ENCODE measurements at places on chromosomes 2 and 18.
A peak's percentile ranks its signal among the peaks of the same experiment; 100 is the strongest.

- no peak for DNase-seq
Measured at GRCh38 chr2:209937893-209938292, 64.5 kb upstream of the RPE start.

- DNase-seq: no peak
Measured at GRCh38 chr2:96692094-96692971, 47.5 kb downstream of the LMAN2L start.

DNA sequence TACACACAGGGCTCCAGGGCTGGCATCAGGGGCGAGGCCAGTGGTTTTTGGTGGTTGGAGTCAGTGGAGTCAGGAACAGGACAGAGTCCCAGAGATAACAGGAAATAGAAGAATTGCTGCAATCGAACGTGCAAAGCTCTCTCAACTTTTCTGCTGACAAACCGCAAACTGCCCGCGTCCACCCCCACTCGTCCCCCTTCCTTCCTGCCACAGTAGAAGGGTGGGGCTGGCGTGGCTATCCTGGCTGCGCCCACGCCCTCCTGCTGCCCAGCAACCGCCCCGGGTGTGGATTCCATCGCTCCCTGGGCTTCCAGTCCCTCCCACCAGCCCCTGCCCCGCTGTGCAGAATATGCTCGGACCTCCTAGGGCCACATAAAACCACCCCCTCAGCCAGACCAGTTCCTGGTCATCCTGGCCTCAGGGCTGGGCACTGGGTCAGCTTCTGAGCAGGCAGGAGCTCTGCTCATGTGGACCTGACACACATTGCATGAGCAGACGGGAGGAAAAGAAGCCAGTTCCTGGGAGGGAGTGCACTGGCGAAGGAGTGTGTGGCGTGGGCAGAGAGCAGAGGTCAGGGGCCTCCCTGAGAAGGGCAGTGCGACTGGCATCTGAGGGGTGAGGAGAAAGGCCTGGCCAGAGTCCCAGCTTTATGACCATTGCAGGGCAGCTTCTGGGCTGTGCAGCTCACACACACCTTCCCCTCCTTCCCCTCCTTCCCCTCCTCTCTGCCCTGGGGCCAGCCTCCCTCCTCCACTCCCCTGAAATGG lies 85.4 kb upstream of the ATG16L1 start:
- DNase-seq: peak; percentile 42

DNA sequence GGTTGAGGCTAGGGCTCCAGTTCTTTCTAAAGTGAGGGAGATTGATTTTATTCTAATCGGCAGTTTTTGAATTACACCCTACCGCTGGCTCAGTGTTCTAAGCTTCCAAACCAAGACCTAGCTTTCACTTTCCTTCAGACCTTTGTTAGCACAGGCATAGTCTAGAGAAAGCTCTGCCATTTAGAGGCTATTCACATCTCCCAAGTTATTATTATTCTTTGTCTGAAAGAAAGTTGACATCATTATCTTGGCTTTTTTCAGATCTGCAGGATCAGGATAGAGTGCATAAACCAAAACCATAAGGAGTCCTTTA lies 276.8 kb downstream of the ASXL3 start:
- DNase-seq: no peak

DNA sequence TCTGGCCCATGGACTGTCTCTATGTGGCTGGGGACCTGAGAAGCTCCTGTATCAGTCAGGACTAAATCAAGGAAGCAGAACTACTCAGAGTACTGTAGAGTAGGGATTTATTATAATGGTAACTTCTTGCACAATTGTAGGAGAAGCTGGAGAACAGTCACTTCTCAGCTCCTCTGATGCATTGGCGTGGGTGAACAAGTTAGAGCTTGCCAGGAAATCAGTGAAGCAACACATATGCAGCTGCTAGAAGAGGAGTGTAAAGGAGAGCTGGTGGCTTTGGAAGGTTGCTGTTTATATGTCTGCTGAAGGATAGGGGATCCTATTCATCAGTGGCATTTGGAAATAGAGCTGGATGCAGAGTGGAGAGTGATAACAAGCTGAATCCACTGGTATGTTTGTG lies 215.5 kb upstream of the CWC22 start:
- no peak for DNase-seq

DNA sequence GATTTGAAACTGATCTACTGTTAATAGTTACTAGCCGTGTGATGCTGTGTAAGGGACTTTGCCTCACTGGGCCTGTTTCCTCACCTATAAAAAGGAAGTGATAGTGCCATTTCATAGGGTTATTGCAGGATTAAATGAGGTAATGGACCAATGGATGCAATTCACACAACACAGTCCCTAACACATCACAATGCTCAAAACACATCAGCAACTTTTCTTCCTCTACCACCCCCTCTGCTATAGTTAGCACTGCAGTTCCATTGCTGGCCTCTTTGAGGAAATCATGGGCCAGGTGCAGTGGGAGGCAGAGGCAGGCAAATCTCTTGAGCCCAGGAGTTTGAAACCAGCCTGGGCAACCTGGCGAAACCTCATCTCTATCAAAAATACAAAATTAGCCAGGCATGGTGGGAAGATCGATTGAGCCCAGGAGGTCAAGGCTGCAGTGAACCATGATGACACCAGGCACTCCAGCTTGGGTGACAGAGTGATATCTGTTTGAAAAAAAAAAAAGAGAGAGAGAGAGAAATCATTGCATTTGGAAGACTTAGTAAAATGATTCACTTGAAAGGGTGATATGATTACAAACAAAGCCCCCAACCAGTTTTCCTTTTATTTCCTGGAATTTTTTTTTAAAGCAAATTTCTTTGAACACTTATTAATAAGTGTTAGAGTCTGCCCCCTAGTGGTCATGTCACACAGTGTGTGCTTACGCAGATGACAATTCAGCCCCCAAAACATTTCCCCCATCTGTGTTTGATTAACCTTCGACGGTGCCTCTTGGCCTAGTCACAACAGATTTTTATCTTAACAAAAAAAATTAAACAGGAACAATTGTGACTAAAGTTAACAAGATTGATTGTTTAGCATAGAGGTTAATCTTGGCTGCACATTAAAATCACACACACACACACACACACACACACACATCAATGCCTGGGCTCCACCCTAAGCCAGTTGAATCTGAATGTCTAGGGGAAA lies 88.6 kb upstream of the BCL11A start:
- peak; percentile 32 for DNase-seq

GRCh38 chr18:48815581-48816324 lies 135.0 kb downstream of the SMAD7 start:
- no peak for DNase-seq

GRCh38 chr18:45359275-45360009 lies 255.8 kb upstream of the SLC14A2 start:
- DNase-seq: no peak

DNA sequence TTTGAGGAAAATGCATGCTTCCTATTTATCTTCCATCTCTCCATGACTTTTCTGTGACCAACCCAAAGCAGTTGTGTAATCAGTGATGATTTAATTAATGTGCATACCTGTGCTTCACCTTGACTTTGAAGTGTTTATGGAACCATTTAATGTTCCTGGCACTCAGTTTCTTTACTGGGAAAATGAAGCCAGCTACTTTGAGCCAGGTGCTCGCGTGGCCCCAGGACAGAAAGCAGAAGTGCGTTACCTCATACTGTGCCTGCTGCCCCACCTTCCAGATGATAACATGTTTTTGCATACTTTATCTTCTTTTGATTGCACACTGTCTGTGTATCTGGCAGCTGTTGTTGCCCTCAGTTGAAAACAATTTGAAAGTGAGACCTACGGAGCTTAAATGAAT lies 61.3 kb downstream of the PMAIP1 start:
- DNase-seq: no peak

DNA sequence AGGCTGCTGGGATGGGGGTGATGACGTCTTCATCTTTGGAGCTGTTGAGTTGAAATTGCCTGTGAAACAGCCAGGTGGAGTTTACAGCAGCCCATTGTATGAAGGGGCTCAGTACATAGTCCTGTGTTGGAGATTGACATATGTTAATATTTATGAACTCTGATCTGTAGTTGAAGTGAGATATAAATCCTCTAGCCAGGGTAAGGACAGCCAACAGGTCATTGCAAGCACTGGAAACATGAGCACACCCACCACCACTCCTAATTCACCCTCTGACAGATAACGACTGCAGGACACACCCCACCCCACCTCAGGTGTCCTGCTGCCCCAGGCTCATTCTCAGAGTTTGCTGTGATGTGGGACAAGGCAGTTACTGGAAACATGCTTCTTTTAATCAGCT lies 112.4 kb upstream of the TRIB2 start:
- no peak for DNase-seq

DNA sequence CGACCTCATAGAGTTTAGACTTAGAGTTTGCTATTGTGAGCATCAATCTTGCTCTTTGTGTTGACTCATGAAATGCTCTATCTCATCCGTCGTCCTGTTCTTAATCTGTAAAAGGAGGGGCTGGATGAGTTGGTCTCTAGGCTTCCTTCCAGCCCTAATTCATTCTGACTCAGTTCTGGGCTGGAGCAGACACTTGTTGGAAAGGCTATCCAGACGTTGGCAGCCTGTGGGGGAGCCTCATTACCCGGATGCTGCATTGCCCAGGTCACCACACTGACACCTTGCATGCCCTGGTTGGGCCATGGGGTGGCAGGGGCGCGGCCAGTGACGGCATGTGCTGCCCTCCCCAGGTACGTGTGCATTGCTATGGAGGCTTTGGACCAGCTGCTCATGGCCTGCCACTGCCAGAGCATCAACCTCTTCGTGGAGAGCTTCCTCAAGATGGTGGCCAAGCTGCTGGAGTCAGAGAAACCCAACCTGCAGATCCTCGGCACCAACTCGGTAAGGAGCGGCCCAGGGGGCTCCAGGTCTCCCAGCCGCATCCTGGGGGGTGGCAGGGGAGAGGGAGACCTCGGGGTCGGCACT lies 61.5 kb downstream of the EFR3B start:
- DNase-seq: no peak

DNA sequence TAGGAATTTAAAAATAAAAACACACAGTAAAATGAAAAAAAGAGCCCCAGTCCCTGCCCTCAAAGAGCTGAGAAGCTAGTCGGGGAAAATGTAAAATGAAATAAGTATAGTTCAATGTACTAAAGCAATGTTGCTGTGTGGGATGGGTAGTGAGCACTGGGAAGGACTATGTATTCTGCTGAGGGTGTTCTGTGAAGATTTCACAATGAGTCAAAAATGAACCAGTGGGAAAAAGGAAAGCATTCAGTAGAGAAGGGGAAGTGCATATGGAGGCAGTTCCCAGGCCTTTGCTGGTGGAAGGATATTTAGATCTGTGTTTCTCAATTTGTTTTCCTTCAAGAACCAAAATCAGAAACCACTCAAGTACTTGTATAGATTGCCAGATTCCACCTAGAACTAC lies 1094.7 kb upstream of the KLHL29 start:
- DNase-seq: no peak

GRCh38 chr2:112687522-112687921 lies 33.3 kb upstream of the NT5DC4 start:
- no peak for DNase-seq

GRCh38 chr18:67266246-67267237 lies 250.0 kb downstream of the DSEL start:
- DNase-seq: no peak
